Panc1 (cell line): ENCODE measurements at places on chromosomes 11 and 22.

GRCh38 chr11:114622858-114623257, 27.3 kb upstream of the NXPE4 start:
- no peak for DNase-seq

- DNase-seq: no peak
These were observed 3.2 kb downstream of the DERL3 start for GRCh38 chr22:23835484-23836144.

GRCh38 chr11:96200243-96200642, 142.8 kb downstream of the MAML2 start:
- no peak for DNase-seq

DNA sequence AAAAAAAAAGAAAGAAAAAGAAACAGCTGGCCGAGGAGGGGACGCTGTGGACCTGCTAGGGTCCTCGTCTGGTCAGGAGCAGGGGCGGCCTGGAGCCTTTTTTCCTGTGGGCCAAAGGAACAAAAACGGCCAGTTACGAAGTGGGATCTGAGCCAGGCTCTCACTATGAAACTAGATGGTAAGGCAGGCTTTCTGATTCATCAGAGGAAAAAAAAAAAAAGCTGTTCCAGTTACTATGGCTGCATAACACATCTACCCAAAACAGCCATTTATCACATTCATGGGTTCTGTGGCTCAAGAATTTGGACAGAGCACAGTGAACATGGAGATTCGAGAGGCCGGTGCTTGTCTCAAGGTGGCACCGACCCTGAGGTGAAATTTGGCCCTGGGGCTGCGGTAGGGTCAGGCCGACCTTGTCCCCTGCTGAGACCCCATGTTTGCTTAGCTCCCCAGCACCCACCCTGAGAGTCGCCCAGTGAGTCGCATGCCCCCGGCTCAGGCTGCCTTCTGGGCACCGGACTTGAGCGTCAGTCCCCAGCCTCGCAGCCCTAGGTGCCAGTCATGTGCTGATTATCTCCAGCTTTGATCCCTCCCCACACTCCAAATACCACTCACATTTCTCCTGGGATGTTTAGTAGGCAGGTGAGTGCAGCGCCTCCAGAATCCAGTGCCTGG, 34.2 kb downstream of the MRGPRD start:
- DNase-seq: no peak
